ENCODE measurements at places on chromosomes 2 and 18.

GRCh38 chr18:57950542-57950941 lies 93.5 kb upstream of the NEDD4L start:
- no peak for DNase-seq

DNA sequence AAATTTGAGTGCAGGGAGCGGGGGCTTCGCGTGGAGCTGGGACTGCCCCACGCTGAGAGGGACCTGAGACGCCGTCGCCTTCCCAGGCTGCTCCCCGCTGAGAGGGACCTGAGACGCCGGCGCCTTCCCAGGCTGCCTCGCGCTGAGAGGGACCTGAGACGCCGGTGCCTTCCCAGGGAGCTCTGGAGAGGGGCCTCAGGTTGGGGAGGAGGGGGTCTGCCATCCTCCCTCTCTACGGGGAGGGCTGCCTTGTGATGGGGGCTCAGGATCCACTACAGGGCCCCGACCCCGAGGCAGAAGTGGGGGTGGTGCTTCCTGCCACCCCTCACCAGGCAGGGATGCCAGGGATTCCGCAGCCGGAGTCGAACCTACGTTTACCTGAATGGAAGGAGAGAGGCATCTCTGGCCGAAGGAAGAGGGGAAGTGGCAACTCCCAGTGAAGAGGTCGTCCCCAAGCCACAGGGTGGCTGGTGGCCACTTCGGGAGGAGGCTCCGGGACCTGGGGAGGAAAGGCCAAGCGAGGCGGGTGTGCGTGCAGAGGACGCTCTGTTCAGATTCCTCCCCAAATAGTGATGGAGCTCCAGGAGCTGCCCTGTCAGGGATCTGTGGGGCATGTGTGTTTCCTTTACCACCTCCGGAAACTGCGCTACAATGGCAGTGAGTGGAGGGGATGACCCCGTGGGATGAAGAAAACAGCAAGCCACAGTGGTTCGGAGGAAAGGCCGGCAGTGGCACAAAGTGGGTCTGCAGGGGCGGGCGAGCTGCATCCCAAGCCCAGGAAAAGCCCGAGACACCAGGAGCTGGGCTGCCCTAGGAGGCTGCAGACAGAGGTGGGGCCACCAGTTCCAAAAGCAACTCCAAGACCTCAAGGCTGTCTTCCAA lies 108.2 kb upstream of the CTDP1 start:
- DNase-seq, result no peak

DNA sequence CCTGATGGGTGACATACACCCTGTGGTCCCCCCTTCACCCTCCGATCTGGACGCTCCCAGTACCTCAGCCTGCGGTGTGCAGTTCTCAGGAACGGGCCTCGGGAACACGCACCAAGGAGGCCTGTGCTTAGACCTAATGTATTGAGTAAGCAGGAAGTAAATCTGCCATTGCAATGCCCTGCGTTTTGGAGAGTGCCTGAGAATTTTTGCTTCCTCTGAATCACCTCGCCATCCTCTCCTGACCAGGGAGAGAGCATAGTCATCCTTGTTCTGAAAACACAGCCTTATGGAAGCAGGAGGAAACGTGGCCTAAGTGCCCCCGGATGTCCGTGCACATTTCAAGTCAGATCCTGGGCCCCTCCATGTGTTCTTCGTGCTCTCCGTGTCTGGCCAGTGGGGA lies 272.2 kb downstream of the NDUFA10 start:
- DNase-seq, result no peak

- DNase-seq, result no peak
Observed at GRCh38 chr18:38644875-38645641, 1079.5 kb upstream of the CELF4 start.

- DNase-seq, result no peak
Observed at GRCh38 chr18:62327977-62328376, 2.9 kb downstream of the TNFRSF11A start.

DNA sequence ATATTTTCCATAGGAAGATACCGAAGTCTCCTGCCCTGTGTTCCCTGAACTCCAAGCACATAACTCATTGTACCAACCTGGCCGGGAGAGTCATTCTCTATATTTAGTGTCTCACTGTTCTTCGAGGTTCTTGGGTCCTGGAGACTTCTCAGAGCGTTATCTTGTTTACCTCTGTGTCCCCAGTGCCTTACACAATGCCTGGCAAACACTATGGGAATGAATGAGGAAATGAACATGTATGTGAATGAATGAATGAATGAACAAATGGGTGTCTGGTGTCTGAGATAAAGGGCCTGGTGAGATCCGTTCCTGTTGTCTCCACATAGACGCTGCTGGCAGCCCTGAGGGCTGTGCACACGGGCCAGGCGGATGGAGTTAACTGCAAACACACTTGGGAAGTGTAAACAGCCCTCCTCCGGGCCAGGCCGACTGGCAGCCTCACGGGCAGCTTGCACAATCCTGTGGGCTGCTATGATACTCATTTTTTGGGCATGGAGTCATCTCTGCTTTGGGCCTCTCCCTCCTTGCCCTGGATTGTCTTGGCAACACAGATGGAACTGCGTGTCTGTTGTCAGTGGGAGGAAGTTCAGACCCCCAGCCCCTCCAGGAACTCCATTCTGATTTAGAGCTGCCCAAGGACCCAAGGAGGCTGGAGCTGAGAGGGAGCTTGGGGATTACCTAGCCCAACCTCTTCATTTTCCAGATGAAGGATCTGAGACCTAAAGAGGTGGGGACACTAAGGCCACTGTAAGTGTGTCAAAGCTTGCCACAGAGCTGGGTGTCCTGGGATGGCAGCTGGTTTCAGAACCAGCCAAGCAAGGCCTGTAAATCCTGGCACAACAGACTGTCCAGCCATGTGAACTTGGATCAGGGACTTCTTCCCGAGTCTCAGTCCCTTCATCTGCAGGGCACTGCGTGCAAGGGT lies 124.4 kb downstream of the INHBB start:
- no peak for DNase-seq

- no peak for DNase-seq
Observed at GRCh38 chr18:13477147-13477683, 249.1 kb downstream of the FAM210A start.

DNA sequence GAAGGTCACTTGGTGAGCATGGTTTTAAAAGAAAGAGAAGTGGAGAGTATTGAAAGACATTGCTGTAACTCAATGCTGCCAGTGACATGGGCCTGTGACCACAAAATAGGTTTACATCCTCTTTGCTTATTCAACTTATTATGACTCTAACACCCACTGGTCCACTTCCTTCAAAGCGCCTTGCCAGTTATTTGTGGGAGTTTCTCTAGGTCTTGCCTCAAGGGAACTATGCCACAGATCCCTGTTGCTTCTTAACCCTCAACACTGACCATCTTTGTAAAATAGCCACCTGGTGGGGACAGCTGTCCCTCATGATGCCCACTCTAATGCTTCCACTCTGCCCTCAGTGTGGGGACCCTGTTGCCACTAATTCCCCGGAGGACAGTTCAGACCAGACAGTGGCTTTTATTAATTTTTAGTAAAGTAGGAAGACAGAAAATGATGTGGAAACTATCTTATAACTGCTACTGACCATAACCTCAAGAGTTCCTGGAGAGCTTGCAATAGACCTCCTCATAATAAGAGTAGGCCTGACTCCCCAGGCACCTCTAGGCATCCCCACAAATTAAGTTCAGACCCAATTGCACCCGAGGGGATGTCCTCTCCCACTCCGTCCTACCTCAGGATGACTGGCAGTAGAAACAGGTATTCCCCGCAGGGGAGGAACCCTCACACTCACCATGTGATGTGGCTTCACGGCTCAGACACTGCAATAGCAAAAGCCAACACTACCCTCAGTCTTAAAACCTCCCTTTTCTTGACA lies 31.3 kb upstream of the SLC25A52 start:
- no peak for DNase-seq

GRCh38 chr2:37181726-37182684 lies 6.5 kb downstream of the SULT6B1 start:
- DNase-seq, result no peak

Measured in stimulated activated CD4-positive, alpha-beta T cell treated with anti-CD3 and anti-CD28 coated beads, Interleukin-1b, Interleukin-23, amount 100 ng/mL, for 24 hours (primary cell).